ENCODE measurements at places on chromosomes 7 and 10.

- no peak for DNase-seq
Measured at GRCh38 chr7:27241189-27242056, 1.2 kb upstream of the EVX1 start.

- no peak for DNase-seq
Measured at GRCh38 chr10:73973427-73973826, 24.5 kb upstream of the VCL start.

GRCh38 chr7:157032128-157032527 lies 21.7 kb upstream of the MNX1 start:
- no peak for DNase-seq

- no peak for DNase-seq
Measured at GRCh38 chr10:22365644-22366434, 20.5 kb downstream of the SPAG6 start.

GRCh38 chr10:13047529-13048206 lies 46.2 kb upstream of the CCDC3 start:
- no peak for DNase-seq

GRCh38 chr10:5981529-5981928 lies 4.2 kb upstream of the IL15RA start:
- DNase-seq: no peak

GRCh38 chr10:90313576-90314325 lies 544.1 kb downstream of the HTR7 start:
- DNase-seq: no peak

- no peak for DNase-seq
Measured at GRCh38 chr10:75651417-75651816, 220.0 kb downstream of the LRMDA start.

- no peak for DNase-seq
Measured at GRCh38 chr7:13017333-13017857, 330.0 kb downstream of the ARL4A start.

DNA sequence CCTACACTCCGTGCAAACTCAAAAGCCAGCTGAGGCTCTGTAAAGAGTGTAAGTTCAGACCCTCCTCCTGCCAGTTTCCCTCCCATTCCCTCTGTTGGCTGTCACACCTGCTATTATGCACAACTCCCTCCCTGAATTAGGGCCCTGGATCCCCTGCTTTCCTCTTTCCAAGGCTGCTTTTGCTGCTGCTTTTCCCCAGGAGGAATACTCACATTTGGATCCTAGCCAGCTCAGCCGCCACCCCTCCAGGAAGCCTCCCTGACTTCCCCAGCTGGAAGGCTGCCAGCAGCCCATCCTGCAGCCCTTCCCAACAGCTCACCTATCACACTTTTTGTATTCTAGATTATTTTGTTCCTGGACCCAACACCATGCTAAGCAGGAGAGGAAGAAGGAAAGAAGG lies 40.9 kb upstream of the WDR11 start:
- no peak for DNase-seq

DNA sequence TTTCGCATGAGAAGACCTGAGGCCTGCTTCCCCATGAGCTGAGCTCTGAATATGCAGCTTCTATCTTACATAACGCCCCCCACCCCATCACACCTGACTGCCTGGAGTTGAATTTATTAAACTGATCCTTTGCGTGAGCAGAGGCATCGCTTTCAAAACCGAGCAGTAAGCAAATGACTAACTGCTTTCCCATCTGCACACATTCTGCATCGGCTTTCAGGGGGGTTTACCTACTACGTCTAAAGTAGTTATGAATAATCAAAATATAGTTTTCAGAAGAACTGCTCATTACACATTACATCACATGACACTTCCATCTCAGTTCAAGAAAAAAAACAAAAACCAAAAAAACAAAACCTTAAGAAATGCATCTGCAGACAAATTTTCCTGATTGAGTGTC lies 54.7 kb upstream of the EGR2 start:
- no peak for DNase-seq

DNA sequence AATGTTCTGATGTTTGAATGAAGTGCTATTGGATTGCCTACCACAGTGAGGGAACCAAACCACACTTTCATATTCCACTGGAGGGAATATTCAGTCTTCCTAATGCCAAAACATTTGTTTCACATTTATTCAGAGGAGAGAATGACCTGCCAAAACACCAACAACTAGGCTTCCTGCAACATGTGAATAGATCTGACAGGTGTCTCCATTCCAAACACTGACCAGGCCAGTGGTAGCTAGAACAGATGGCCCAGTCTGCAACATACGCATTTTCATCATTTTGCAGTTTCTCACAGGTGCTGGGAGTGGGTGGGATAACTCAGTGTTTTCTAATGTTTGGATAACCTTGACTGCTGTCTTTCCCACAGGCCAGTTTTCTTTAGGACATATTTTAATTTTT lies 110.0 kb downstream of the RELN start:
- no peak for DNase-seq

- no peak for DNase-seq
Measured at GRCh38 chr7:55028011-55028410, 9.2 kb downstream of the EGFR start.

DNA sequence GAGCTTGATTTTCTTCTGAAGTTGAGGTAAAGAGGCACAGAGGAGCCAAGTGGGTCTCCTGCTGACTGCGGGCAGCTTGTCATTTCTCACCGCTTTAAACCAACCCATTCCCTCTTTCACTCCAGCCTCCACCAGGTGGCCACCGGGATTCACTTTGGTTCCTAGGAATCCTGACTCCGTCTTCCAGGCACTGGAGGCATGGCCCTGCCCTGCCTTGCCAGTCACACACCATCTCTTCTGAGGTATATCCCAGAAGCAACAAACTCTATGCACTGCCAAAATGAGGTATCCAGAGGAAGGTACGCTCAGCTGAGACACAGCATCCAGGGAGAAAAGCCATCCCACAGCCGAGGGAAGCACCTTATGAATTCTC lies 280.8 kb downstream of the TNS3 start:
- no peak for DNase-seq

DNA sequence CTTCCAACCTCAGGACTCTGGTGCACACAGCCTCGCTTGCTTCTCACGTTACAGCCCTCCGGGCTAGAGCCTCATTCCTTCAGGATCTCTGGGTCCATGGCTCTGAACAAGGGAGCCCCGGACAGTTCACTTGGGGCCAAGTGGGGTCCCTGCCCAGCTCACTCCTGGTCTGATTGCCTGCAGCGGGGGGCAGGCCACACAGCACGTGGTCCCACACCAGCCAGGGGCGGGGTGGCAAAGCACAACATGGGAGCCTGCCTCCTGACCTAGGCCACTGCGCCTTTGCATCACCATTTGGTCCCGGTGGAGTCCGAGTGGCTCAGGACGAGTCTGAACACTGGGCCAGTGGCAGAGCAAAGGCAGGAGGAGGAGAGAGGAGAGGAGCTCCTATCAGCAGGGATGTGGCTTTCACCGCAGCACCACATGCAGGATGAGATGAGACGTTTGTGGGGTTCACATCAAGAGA lies 13.4 kb upstream of the CRYGN start:
- peak; percentile 27 for DNase-seq

DNA sequence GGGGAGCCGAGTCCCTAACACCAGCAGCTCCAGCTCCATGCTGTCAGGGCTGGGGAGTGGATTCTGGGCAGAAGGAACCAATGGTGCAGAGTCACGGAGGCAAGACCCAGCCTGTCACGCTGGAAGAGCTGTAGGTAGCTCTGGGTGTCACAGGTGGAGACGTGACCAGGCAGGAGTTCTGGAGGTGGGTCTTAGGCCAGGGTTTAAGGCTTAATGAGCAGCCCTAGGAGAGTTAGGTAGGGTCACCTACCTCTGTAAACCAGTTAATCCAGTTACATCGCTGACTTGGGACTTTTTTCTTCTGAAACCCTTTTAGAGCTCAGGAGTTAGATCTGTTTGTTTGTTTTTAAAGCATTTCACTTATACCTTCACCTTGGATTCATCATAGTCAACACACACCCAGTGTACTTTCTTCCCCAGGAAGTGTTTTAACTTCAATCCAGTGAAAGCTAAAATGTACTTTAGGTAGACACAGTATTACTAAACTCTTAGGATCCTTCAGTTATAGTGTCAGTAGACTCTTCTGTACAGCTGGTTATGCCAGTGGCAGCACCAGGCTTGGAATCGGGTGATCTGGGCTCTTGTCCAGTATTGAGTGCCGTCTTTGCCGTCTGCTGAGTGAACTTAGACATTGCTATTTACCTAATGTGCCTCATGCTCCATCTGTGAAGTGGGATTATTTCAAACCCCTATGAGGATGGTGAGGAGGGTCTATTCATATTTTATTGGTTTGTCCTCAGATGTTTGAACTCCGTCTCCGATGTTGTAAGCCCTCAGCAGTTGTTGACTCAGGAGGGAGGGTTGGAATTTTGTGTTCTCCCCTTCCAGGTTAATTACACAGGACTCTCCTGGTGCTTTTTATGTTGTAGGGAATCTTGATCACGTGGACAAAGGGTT lies 31.0 kb downstream of the TACR2 start:
- DNase-seq: no peak

- DNase-seq: peak; percentile 89
Measured at GRCh38 chr7:149791-150636, 42.4 kb upstream of the FAM20C start.

GRCh38 chr10:3700531-3701076 lies 84.4 kb downstream of the KLF6 start:
- DNase-seq: no peak

DNA sequence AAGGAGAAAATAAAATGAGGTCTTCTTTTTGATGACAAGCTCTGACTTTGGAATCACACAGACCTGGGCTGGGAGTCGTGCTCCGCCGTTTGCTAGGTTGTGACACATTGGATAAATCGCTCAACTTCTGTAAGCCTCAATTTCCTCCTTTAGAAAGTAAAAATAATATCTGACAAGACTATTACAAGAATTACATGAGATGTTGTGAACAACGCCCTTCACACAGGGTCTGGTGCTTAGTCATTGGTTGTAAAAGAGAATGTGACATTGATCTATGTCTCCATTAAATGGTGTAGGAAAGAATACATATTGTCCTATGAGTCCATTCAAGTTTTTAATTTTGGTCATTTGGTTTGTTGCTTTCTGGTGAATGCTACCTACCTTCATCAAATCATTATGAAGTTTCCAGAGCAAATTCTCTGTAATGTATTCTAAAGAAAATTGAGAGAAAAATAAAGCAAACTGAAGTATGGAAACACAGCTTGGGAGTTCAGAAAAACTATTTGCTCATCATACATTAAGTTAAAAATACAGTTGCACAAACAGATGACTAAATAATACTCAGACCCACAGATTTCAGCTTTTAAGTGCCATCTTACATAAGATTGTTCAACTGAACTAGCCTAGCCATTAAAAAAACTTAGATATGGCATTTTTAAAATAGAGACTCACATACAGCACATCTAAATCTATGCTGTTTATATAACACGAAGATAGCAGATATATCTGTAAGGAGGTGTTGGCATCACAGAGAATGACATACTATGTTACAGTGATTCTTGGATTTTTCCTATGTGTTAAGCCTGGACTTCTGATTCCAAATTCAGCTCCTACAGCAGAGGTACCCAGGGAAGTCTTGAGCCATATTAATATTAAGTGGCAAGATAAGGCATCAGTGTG lies 12.3 kb upstream of the ADRB1 start:
- DNase-seq: no peak

- peak; percentile 42 for DNase-seq
Measured at GRCh38 chr10:46305079-46305818, 18.5 kb downstream of the ANTXRL start.

DNA sequence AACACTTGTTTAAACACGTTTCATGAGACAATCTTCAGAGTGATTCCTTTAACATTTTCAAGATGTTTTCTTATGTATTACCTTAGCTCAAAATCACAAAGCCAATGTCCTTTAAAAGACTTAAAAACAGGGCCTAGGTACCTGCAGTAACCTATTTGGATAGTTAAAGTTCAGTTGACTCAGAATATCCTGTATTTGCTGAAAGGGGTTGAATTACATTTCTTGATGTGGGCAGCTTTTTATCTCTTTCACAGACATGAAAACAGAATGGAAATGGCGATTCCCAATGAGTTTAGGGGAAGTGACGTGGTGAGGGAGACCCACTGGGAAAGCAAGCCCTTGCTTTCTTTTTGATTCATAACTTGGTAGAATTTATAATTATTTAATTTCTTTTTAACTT lies 324.4 kb upstream of the AOAH start:
- no peak for DNase-seq

GRCh38 chr10:128468462-128468861 lies 342.2 kb upstream of the MKI67 start:
- DNase-seq: no peak

DNA sequence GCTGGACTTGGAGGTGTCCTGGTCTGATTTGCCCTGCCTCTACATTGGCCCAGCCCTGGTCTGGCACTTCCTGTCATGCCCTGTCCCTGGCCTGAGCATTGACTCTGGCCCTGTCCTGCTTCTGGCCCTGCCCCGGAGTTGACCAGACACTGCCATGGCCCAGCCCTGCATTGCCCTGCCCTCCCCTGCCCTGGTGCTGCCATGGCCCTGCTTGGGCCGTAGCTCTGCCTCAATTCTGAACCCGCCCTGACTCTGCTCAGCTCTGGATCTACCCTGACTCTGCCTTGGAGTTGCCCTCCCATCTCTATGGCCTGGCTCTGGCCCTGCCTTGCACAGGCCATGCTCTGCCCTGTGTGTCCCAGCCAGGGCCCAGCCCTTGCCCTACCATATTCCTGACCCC lies 647.1 kb downstream of the ZNF37A start:
- no peak for DNase-seq

DNA sequence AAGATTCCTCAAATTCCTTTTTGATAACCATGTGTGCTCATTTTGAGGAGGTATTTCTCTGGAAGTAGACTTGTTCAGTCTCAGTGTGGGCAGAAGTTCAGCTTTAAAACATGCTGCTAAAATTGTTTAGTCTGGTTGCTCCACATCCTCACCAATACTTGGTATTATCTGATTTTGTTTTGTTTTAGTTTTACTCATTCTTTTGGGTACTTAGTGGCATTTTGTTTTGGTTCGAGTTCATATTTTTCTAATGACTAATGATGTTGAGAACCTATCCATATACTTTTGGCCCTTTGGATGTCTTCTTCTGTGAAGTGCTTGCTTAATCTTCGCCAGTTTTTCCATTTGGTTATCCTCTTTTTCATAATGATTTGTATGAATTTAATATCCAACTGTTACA lies 694.2 kb upstream of the FZD8 start:
- no peak for DNase-seq

DNA sequence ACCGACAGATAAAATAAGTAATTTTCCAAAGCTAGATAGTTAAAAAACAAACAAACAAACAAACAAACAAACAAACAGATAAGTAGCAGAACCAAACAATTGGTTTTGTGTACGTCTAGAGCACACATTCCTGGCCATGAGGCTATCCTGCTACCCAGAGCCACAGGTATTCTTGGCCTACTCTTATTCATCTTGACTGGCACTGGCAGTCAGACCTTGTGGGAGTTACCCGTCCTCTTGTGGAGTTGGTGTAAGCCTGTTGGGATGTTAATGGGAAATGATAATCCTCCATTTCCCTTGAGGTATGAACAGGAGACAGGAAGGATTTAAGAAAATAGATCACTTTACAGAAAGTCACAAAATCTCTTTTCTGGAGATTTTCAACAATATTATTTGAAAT lies 142.4 kb upstream of the MEOX2 start:
- DNase-seq: no peak

- no peak for DNase-seq
Measured at GRCh38 chr10:101771380-101771779, 4.5 kb downstream of the FGF8 start.

Data from left lobe of liver (tissue), 2 donors.